ENCODE measurements at places on chromosomes 2 and 18. TPM values are rescaled to one million over a fixed set of nuclear protein-coding genes. Genes with fewer than 3 reads are reported as not detected.

The CTLA4 gene
- total RNA-seq: 0.22 TPM

- no peak for DNase-seq
Observed at GRCh38 chr2:179266271-179266670, 1.6 kb upstream of the SESTD1 start.

DNA sequence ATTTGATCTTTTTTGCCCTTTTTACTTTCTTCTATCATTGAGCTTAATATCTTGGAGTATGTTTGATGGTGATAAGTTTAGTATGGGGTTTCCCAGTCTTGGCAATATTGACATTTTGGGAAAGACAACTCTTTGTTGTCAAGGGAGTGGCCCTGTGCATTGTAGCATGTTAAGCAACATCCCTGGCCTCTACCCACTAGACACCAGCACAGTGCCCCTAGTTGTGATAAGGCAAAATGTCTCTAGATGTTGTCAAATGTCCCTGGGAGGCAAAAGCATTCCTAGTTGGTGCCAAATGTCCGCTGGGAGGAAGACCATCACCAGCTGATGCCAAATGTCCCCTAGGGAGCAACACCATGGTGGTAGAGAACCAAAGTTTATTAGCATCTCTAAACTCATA is 28.2 kb downstream of the GULP1 start:
- no peak for DNase-seq

DNA sequence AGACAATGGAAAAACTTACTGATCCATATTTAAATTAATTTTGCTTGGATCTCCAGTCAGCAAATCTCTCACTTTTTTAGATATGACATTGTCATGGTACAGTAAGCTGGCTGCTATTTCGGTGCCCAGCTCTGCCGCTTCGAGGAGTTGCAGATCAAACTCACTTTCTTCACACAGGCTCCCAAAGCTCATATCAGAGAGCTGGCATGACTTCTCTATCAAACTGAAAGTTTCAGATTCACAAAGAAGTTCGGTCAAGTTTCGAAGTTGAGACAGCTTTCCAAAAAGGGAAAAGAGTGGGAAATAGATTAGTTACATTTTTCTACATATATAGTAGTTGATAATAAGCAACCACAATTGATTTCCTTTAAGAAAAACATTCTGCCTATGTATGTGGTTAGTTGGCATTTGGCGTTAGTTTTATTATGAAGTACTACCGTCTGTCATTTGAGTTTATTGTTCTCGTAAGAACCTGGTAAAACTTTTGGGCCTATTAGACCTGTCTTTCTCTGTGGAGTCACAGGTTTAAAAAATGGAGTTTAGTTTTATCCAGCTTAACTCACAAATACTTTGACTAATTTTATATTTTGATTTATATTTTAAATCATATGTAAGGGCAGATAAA is 118.8 kb downstream of the ABCA12 start:
- DNase-seq: no peak

The IL37 gene
- not detected for total RNA-seq

DNA sequence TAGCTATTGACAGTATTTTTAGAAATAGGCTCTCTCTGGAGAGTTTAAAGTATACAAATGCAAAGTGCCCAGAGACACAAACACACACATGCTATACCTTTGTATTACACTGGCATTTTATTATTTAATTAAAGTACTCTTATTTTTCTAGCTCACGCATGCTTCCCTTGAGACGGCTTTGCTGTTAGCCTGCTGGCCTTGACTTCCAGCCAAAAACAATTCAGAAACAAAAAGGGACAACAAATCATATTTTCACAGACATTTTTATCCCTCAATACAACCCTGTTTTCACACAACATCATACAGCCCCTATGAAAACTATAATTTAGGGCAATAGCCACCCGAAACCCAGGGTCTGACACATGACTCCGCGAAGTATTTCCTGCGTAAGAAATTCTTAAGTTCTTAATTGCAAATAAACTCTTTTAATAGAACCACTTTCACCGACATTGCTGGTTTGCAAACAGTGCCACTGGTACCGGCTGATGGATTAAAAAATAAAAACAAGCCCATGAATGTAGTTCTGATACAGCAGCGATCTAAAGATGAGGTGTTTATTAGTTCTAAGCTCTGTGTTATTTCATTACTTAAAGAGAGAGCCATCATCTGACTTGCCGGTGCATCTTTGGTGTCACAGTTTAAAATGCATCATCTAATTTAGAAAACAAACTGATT is 185.1 kb downstream of the TCF4 start:
- DNase-seq: no peak

GRCh38 chr2:144645083-144645778 is 125.3 kb upstream of the ZEB2 start:
- DNase-seq: no peak

- DNase-seq: no peak
Observed at GRCh38 chr2:160590664-160591063, 97.1 kb upstream of the RBMS1 start.

DNA sequence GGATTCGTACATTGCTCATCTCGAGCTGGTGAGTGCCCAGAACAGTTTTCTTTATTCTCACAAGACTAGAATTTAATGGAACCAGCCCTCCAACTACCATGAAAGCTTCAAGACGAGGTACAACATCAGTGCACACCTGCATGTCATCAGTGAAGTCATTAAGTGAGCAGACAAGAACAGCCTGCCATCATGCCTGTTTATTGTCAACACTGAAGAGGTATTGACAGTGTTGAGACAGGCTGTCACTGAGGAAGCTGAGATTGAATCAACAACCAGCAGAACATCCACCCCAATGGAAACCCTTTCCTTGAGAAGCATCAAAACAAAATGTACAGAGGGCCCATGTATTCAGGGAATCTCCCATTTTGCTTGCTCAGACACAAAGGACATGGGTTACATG is 148.0 kb upstream of the TCF4 start:
- no peak for DNase-seq

- DNase-seq: no peak
Observed at GRCh38 chr2:36486521-36487044, 111.4 kb downstream of the FEZ2 start.

DNA sequence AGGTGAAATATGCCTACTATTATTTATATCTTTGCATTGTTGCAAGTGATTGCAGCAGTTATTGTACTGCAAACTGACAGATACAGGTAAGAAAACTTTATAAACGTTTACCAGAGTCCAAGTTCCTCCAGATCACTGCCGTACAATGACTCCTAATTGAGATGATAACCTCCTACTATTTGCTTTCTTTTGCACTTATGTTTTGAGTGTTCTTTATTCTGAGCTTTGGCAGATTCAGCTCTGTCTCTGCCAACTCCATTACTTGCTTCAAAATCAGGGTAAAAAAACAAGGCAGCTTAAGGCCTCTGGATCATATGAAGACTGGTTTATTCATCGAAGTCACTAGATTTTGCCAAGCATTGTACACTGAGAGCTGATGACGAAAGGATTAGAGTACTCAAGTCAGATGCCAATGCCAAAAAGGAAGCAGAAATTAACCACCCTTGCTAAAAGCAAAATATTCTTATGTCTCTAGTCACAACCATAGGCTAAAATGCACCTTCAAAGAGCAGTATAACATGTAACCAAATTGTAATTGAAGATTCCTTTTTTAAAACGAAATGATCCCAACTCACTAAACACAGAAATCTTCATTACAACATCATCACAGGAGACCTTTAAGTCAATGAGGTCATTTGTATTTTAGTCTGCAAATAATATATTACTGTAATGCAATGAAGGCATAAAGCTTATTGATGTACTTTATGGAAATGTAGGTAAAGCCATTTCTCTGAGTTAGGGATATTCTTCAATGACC is 10.5 kb upstream of the IKZF2 start:
- no peak for DNase-seq

The IL36RN gene
- not detected for total RNA-seq

DNA sequence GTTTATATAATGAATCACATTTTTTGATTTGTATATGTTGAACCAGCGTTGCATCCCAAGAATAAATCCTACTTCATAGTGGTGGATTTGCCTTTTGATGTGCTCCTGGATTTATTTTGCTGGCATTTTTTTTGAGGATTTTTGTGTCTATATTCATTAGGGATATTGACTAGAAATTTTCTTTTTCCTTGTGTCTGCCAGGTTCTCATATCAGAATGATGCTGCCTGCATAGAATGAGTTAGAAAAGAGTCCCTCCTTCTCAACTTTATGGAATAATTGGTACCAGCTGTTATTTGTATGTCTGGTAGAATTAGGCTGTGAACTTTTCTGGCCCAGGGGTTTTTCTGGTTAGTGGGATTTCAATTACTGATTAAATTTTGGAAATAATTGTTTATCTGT is 457.4 kb upstream of the DSEL start:
- no peak for DNase-seq

The IGFBP5 gene
- total RNA-seq: 134 TPM

DNA sequence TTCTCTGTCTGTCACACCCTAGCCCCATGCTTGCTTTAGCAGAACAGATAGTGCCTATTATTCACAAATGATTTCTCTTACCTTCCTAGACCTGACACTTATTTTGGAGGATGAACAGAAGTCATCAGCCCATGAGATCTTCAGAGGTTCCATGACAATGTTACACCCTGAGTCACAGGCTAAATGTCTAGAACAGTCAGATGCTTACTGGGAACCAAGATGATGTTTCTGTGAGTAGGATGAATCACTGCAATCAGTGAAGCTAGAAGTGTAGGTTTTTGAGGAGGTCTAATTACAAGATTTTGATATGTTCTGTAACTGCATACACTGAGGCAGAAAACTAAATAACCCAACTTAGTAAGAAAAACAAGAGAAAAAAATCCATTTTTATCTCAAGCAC is 123.0 kb upstream of the THUMPD2 start:
- DNase-seq: no peak

- DNase-seq: peak; percentile 74
Observed at GRCh38 chr2:45964223-45964841, 312.9 kb downstream of the PRKCE start.

DNA sequence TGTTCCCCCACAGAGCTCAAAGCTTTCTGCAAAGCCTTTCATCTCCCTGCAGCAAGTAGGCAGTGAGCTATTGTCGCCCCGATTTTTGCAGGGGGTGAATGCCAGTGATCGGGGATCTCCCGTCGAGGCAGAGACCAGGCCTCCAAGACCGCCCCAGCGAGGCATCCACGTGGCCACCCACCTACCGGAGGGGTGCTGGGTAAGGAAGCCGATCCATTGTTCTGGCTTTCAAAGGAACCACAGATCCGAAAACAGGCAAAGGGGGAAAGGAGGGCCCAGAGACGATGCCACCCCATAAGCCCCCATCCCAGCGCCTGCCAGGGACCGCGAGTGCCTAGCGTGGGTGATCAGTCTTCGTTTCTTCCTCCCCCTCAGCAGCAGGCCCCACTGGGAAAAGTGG is 2.4 kb downstream of the ADRA2B start:
- DNase-seq: peak; percentile 18

GRCh38 chr2:197383825-197384224 is 51.0 kb downstream of the SF3B1 start:
- no peak for DNase-seq

DNA sequence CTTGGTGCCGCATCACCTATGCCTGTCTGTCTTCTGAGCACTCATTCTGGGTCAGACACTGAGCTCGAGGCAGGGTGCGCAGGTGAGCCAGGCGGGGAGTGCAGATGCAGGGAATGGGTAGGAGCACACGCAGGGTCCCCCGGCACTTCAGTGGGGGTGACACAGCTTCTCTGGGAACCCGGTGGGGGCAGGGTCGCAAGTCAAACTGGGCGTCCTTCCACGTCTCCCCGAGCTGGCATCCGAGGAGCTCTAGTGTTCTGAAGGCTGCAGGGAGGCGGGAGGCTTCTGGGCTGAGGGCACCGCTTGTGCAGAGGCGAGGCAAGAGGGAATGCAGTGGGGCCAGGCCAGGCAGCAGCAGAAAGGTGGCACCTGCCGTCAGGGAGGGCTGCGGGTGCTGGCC is 86.0 kb downstream of the DGKD start:
- DNase-seq: no peak

GRCh38 chr2:108877506-108877905 is 90.9 kb downstream of the CCDC138 start:
- no peak for DNase-seq

GRCh38 chr2:240881913-240882312 is 13.3 kb downstream of the AGXT start:
- DNase-seq: no peak

DNA sequence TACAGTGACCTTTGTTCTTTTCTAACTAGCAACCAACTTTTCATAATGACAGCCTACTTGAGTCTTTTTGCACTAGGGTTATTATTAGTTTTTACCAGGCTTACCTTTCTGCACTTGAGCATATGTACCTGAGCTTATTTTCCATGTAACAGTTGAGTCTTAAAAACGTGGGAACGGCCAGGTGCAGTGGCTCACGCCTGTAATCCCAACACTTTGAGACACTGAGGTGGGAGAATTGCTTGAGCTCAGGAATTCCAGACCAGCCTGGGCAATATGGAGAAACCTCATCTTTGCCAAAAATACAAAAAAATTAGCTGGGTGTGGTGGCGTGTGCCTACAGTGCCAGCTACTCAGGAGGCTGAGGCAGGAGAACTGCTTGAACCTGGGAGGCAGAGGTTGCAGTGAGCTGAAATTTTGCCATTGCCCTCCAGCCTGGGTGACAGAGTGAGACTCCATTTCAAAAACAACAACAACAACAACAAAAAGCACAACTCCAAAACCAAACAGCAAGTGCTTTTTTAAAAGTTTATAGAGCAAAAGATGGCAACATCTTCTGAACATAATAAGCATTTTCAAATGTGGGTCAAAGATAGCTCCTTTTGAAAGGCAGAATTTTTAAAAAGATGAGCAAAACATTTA is 57.1 kb upstream of the CD28 start:
- no peak for DNase-seq

GRCh38 chr2:236910781-236911495 is 174.8 kb upstream of the COPS8 start:
- no peak for DNase-seq

GRCh38 chr2:205660521-205661124 is 21.7 kb upstream of the NRP2 start:
- no peak for DNase-seq

- DNase-seq: no peak
Observed at GRCh38 chr2:11236335-11236734, 81.1 kb downstream of the SLC66A3 start.
